Right forelimb (tissue), 1 donor: ENCODE measurements at places on chromosomes 1 and 21.
A peak's percentile ranks its signal among the peaks of the same experiment; 100 is the strongest.

DNA sequence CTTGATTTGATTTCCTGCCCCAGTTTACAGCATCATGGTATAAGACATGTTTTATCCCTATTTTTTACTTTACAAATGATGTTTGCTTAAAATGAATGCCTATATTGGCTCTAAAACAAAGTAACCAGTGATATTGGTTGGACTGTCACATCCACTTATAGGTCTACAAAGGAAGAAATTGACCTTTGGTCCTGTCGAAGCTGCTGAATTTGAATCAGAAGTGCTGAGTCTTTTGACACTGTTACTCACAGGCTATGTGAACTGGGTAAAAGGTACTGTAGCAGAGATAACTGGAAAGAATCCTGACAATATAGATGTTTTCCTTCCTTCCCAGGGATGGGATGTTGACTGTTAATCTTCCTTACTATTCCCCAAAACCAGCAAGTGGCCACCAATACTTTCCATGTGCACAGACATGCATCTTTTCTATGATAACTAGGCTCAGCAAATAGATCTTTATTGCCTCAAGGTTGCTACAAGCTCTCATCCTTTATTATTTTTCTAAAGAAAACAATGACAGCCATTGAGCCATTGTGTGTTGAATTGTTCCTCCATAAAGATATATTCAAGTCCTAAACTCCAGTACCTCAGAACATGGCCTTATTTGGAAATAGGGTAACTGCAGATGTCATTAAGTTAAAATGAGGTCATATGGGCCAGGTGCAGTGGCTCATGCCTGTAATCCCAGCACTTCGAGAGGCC is 175.9 kb upstream of the NR5A2 start:
- DNase-seq, result no peak

DNA sequence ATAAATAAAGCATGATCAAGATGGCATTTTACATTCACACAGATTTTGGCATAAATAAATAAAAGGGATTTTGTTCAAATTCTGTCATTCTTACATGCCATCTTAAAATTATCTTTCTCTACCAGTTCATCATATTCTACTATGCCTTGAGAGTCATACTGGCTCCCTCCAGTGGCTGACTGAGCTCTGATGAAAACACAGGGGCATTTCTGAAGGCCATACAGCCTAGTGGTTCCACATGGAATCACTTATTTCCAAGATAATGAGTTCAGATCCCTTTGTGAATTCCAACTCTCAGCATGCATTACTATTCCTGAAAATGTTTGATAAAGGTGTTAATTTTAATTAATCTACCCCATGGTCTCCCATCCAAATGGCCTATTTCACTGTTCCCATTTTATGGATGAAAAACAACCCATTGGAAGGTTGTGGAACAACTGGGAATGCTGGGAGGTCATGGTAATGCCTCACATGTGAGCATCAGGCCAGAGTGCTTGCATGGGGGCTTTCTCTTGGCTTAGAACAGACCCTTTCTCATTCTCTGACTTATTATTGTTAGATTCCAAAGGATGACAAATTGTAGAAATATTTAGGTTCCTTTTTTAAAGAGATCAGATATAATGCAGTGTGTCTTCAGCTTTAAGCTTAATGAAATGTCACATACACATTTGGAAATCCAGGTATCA is 622.4 kb upstream of the PKN2 start:
- DNase-seq, result no peak

DNA sequence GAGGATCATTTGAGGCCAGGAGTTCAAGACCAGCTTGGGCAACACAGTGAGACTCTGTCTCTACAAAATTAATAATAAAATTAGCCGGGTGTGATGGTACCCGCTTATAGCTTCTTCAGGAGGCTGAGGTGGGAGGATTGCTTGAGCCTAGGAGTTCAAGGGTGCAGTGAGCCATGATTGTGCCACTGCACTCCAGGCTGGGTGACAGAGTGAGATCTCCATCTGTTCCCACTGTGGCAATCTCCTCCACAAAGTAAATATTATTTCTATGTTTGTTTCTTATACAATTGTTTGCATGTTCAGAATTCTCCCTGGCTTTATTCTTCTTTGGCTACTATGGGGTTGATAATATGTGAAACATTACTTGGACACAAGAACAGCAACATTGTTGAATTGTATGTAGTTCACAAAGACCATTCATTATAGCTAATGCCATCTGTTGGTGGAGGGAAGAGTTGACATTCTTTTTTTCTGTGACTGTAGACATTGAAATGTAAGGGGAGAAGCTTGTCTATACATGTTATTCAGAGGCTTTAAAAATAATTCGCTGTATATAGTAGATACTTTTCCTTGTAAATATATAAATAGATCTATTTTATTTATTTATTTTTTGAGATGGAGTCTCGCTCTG is 47.8 kb upstream of the SRSF10 start:
- no peak for DNase-seq

DNA sequence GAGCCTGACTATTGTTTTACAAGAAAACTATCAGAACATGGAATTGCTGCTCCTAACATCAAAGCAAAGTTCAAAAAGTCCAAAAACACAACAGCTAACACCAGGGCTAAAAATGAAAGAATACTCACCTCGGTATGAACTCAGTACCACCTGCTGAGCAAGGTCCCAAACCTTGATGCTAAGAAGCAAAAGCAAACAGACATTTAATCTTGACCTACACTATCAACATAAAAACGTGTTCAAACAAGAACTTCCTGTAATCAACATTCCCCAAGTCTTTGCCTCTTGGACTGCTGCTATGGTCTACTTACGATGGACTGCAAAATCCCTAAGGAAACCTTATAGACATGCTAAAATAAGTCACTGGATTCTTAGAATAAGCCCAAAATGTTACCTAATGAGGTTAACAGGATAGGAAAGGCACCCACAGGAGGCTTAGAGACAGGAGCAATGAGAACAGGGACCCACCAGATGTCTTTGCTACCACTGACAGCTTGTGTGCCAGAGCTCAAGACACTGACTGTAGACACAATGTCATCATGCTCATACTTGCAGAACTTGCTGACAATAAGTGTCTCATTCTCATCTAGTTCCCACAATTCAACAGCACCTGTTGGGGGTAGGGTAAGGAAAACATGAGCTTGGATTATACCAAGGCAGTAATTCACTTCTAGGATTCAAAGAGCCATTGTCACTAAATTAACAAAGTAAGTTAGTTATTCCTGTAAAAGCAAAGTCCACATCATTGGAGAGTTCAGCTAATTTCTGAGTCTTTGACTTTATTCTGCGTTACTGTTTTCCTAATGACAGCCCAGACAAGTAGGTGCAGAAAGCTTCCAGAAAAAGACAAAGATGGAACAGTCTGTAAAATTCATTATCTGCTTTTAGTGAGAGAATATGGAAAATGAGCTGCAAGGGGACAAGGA is 1.8 kb downstream of the WDR77 start:
- DNase-seq, result no peak

DNA sequence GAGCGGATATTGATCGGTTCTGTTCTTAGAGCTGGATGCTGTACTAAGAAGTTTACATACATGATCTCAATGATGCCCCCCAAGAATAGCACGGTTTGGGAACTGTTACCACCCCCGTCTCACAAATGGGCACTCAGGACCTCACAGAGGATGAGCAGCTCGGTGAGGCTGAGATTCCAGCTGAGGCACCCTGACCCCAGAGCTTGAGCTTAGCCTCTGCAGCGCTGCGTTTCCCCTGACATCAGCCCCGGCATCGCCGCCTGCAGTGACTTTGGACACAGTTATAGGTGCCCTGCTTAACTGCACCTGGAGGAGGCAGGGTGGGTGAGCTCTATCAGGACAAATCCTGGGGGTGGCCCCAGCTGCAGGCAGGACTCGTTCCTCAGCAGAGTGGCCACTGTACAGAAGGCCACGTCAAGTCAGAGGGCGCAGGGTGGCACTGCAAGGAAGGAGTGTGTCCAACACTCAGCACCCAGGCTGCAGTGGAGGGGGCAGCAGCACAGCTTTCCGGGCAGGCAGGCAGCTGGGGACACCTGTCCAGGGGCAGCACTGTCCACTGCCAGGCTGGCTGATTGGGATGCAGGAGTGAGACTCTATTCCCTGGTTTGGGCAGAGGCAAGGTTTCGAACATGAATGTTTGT is 65.8 kb upstream of the ABCG1 start:
- peak; percentile 35 for DNase-seq

- no peak for DNase-seq
These were observed 21.4 kb downstream of the CNST start for GRCh38 chr1:246587606-246588005.

DNA sequence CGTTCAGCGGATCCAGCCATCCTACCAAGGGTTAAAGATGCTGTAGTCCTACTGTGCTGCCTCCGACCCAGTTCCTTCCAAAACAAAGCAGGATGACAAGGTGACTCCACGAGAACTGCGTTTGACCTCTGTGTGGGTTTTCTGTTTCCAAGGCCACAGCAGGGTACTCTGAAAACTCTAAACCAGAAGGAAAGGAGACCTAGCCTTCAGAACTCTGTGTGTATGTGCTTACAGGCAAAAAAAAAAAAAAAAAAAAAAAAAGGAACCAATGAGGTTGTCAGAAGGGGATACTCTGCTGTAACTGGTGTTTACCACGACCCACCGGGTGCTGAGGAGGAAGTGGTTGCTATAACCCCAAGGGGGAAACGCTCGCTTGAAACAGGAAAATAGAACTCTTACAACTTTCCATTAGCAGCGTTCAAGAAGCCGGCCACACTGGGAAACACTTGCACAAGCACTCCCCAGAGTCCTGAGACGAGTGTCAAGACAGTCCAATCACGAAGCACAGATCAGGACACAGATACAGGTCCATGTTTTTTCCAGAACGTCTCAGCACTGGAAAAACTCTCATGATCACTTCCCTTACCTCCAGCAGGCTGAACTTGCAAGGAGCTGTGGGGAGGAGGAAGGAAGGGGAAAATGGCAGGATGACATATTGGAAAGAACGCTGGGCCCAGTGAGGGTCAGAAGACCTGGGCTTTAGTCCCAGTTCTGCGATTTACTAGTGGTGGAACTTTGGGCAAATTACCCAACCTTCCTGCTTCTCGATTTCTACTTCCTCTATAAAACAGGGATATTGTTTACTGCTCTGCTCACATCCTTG is 64.0 kb downstream of the ITPKB start:
- no peak for DNase-seq

DNA sequence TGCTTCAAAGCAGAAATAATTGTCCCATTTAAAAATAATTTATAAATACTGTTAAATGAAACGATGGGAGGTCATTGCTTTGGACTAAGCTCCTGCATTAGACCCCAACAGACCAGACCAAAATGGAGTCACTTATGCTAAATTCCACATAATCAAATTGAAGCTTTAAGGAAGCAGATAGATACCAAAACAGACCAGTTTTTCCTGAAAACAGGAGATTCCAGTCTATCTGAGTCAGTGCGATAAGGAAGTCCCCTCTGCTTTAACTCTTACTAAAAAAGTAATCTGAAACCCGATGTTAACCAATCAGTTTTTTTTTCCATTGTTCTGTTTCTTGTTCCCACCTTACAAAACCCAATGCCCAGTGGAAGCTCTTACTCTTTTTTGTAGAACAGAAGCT is 16.2 kb upstream of the DNASE2B start:
- DNase-seq, result no peak

GRCh38 chr1:83546874-83547273 is 452.1 kb downstream of the TTLL7 start:
- DNase-seq, result no peak
